SJSA1 (cell line): ENCODE measurements at places on chromosomes 13 and 19. TPM values are rescaled to one million over a fixed set of nuclear protein-coding genes. Genes with fewer than 3 reads are reported as not detected.

The GARIN5A gene
- not detected in 2 replicates for total RNA-seq

The ZNF296 gene
- not detected in 2 replicates for total RNA-seq

The FFAR3 gene
- total RNA-seq, result not detected in 2 replicates

The PEAK3 gene
- not detected in 2 replicates for total RNA-seq

The TLE6 gene
- 2.0 and 7.2 TPM in 2 replicates for total RNA-seq

DNA sequence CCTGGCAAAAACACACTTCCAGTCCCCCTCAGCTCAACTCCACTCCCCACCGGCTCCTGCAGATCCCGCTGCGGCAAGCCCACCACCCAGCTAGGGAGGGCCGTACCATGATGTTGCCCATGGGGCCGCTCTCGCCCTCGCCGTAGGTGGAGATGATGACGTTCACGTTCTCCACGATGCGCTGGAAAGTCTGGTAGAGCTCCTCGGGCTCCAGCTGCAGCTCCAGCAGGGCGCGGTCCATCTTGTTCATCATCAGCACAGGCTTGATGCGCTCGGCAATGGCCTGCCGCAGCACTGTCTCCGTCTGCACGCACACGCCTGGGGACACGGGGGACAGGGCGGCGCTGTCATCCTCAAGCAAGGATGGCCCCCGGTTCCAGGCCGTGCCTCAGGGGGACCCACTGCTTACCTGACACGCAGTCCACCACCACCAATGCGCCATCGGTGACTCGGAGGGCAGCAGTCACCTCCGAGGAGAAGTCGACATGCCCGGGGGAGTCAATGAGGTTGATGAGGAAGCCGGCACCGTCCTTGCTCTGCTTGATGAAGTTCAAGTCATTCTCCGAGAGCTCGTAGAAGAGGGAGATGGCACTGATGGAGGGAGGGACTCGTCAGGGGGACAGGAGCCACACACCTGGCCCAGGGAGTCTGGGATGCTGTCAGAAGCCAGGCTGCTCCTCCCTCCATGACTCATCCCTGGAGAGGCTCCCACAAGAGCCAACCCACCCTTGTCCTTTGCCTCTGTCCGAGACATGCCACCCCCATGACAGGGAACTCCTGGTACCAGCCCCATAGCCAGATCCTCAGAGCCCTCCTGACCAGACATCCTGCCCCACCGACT lies 2.3 kb downstream of the EEF2 start:
- peaks cover 73% of the 10 kb centered on the region for H3K36me3 ChIP-seq
- H3K4me3 ChIP-seq, result peak overlapping the region; percentile 94
- H3K27me3 ChIP-seq, result no peaks in the 10 kb centered on the region
- H3K27ac ChIP-seq, result no peak overlapping the region
- peaks cover 34% of the 10 kb centered on the region for H3K4me1 ChIP-seq

- no peaks in the 10 kb centered on the region for H3K36me3 ChIP-seq
- H3K27me3 ChIP-seq, result no peaks in the 10 kb centered on the region
- no peaks in the 10 kb centered on the region for H3K4me1 ChIP-seq
- peak overlapping the region; percentile 40 for H3K27ac ChIP-seq
- DNase-seq, result peak; percentile 69
- H3K4me3 ChIP-seq, result no peak overlapping the region
Observed at GRCh38 chr13:105196052-105196451, 1339.4 kb downstream of the EFNB2 start.

GRCh38 chr19:39867133-39867532 lies 21.0 kb upstream of the FBL start:
- no peak overlapping the region for H3K4me3 ChIP-seq
- DNase-seq, result no peak
- H3K27me3 ChIP-seq, result peaks cover 5% of the 10 kb centered on the region
- no peak overlapping the region for H3K27ac ChIP-seq

- H3K4me1 ChIP-seq, result peaks cover 41% of the 10 kb centered on the region
- no peaks in the 10 kb centered on the region for H3K27me3 ChIP-seq
- no peak for DNase-seq
- H3K27ac ChIP-seq, result no peak overlapping the region
- no peak overlapping the region for H3K4me3 ChIP-seq
- H3K36me3 ChIP-seq, result no peaks in the 10 kb centered on the region; the same call in 1 of the 2 replicates
Observed at GRCh38 chr19:11530432-11530831, 1.5 kb upstream of the ECSIT start.

DNA sequence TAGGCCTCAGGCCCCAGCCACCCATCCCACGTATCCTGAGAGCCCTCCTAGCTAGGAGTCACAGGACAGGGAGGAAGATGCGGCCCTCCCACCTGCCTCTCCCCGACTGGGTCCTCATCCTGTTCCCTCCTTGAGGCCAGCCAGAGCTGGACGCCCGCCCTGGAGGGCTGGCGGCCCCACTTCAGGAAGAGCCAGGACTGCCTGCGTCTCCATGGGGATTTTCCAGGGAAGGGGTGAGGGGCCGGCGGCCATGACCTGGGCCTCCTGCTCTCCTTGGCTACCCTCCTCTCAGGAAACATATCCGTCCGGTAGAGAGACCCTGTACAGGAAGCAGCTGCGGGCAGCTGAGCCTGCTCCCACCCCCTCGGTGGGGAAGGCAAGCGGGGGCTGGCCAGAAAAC lies 11.3 kb upstream of the PRKD2 start:
- H3K4me1 ChIP-seq, result peaks cover 17% of the 10 kb centered on the region
- no peak overlapping the region for H3K4me3 ChIP-seq
- H3K36me3 ChIP-seq, result peaks cover 95% of the 10 kb centered on the region
- no peak for DNase-seq
- H3K27me3 ChIP-seq, result no peaks in the 10 kb centered on the region

DNA sequence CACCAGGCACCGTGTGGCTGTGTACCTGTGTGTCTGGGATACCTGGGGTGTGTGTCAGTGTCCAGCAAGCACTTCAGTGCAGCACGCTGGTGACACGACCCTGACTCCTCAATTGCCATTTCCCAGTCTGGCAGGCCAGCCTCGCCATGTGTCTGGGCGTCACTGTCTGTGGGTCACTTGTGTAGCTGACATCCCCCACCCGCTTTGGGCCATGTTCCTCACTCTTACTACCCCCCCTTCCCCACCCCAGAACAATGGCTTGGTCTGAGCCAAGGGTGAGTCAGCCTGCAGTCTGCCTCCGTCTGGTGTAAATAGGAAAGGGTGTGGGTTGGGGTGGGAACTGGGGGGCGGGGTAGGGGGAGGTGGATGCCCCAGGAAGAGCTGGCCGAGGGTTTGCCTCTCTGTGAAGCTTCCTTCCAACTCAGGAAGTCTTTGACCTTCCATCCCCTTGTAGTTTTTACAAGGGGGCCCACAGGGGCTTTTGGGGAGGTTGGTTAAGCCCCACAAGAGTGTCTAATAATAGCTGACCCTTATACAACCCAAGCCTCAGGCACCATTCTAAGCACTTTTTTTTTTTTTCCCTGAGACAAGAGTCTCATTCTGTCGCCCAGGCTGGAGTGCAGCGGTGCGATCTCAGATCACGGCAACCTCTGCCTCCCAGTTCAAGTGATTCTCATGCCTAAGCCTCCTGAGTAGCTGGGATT lies 17.6 kb downstream of the NOVA2 start:
- H3K4me3 ChIP-seq, result no peak overlapping the region
- H3K27me3 ChIP-seq, result peaks cover 14% of the 10 kb centered on the region
- no peak overlapping the region for H3K27ac ChIP-seq
- peaks cover 42% of the 10 kb centered on the region for H3K4me1 ChIP-seq
- peak; percentile 95 for DNase-seq
- H3K36me3 ChIP-seq, result no peaks in the 10 kb centered on the region; the same call in 1 of the 2 replicates

- H3K4me1 ChIP-seq, result peaks cover 4% of the 10 kb centered on the region; the same call in 1 of the 2 replicates
- H3K27me3 ChIP-seq, result no peaks in the 10 kb centered on the region
- H3K27ac ChIP-seq, result no peak overlapping the region
- DNase-seq, result no peak
- H3K4me3 ChIP-seq, result no peak overlapping the region
- H3K36me3 ChIP-seq, result no peaks in the 10 kb centered on the region
Observed at GRCh38 chr13:30020726-30021312, 170.4 kb upstream of the UBL3 start.

DNA sequence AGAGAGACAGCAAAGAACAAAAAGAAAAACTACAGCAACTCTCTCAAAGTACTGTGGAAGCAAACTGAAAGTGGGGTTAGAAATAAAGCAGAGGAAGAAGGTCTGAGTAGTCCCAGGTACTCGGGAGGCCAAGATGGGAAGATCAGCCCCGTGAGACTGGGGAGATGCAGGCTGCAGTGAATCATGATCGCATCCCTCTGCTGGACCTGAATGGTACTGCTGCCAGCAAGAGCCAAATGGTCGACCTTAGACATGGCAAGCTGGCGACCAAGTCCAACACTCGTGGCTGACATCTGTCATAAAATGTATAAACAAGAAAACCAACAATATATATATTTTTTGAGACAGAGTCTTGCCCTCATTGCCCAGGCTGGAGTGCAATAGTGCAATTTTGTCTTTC lies 33.7 kb upstream of the ZNF724 start:
- H3K27ac ChIP-seq, result no peak overlapping the region
- DNase-seq, result no peak
- no peaks in the 10 kb centered on the region for H3K4me1 ChIP-seq
- H3K36me3 ChIP-seq, result no peaks in the 10 kb centered on the region
- H3K27me3 ChIP-seq, result no peaks in the 10 kb centered on the region

DNA sequence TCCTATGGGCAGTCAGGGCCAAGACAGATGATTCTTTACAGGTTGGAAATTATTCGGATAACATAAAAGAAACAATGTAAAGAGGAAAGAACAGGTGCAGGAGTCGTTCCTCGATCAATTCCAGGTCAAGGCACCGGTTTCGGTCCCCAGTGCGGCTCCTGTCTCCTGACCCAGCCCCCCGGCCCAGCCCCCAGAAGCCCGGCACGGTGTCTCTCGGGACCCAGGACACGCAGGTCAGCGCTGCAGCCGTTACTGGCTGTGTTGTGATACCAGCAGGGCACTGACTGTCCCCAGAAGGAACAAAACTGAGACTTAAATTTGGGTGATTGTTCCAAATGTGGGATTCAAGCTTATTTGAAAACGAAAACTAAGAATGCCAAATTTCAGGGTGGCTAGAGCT lies 8.5 kb downstream of the RASA3 start:
- no peak overlapping the region for H3K27ac ChIP-seq
- H3K27me3 ChIP-seq, result no peaks in the 10 kb centered on the region
- H3K4me1 ChIP-seq, result peaks cover 26% of the 10 kb centered on the region
- H3K4me3 ChIP-seq, result no peak overlapping the region
- no peak for DNase-seq

- H3K4me3 ChIP-seq, result peak overlapping the region; percentile 95
- peaks cover 13% of the 10 kb centered on the region for H3K4me1 ChIP-seq
- no peaks in the 10 kb centered on the region for H3K27me3 ChIP-seq
Observed at GRCh38 chr19:29715701-29716581, 880 bp upstream of the C19orf12 start.

- no peak for DNase-seq
- H3K36me3 ChIP-seq, result no peaks in the 10 kb centered on the region
- no peaks in the 10 kb centered on the region for H3K4me1 ChIP-seq
- H3K27me3 ChIP-seq, result no peaks in the 10 kb centered on the region
- H3K4me3 ChIP-seq, result no peak overlapping the region
- H3K27ac ChIP-seq, result no peak overlapping the region
Observed at GRCh38 chr19:53019684-53020083, 6.0 kb downstream of the ERVV-1 start.
